ENCODE measurements at places on chromosomes 5 and 9. TPM values are rescaled to one million over a fixed set of nuclear protein-coding genes. Genes with fewer than 3 reads are reported as not detected.

DNA sequence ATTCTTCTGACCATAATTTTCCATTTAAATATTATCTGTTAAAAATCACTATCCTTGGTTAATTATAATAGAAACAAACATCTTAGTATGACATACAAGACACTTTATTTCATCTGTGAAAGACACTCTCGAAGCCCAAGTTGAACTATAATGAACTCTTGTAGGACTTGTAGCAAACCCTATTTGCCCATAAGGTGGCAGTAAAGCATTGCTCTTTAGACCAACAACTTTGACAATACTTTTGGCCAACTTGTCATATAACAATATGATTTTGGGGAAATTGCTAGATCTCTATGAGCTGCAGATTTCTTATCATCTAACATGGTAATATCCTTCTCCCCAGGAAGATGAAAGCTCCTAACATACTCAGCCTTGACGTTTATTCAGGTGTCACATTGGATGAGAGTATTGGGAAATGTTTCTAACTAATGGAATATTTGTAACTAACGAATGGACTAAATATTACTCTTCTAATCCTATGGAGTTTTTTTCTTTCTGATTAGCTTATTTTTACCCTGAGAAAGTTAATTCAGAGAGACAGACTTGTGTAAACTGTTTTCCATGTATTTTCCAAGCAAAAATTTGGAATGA is 11.0 kb downstream of the SPINK14 start:
- DNase-seq = no peak
- no peaks in the 10 kb centered on the region for H3K4me1 ChIP-seq
- H3K36me3 ChIP-seq = no peaks in the 10 kb centered on the region
- no peak overlapping the region for H3K4me3 ChIP-seq
- no peaks in the 10 kb centered on the region for H3K27me3 ChIP-seq

GRCh38 chr5:7364226-7364875 is 31.6 kb upstream of the ADCY2 start:
- H3K27ac ChIP-seq = no peak overlapping the region
- no peak overlapping the region for H3K4me3 ChIP-seq
- no peaks in the 10 kb centered on the region for H3K36me3 ChIP-seq
- H3K4me1 ChIP-seq = no peaks in the 10 kb centered on the region
- DNase-seq = no peak
- no peaks in the 10 kb centered on the region for H3K27me3 ChIP-seq

GRCh38 chr5:36492984-36493654 is 113.3 kb upstream of the SLC1A3 start:
- DNase-seq = no peak
- H3K27ac ChIP-seq = no peak overlapping the region
- H3K4me3 ChIP-seq = no peak overlapping the region
- no peaks in the 10 kb centered on the region for H3K36me3 ChIP-seq

- DNase-seq = no peak
- no peaks in the 10 kb centered on the region for H3K36me3 ChIP-seq
- H3K4me1 ChIP-seq = no peaks in the 10 kb centered on the region
- H3K27ac ChIP-seq = no peak overlapping the region
- H3K4me3 ChIP-seq = no peak overlapping the region
- no peaks in the 10 kb centered on the region for H3K27me3 ChIP-seq
Measured at GRCh38 chr5:114789773-114790402, 379.8 kb downstream of the TRIM36 start.

DNA sequence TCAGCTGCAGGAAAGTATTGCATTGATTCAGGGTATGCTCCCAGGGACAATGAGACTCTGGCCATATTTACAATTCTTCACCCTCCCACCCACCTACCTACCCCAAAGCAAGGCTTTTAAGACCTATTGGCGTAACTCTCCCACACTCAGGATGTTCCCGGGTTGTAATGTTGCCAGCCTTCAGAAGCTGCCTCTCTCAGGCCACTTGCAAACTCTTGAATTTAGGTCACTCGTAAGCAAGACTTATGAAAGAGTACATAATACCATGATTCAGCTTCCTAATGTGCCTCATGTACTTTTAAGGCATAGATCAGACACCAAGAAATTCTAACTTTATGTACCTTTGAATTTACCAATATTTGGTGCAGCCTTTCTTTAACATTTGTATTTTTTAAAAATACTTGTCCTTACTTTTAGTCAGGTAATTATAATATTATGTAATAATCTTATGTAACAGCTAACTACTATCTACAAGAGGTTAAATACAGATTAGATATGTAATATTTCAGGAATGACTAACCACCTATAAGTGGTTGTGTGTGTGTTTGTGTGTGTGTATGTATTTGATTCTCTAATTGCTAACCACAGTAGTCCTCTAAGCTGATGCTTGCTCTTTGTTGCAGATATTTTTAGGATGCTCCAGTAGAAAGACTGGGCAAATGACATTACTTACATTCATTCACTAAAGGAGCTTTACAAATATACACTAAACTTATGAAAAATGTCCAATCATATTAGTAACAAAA is 630.5 kb upstream of the MEF2C start:
- H3K36me3 ChIP-seq = no peaks in the 10 kb centered on the region
- H3K27ac ChIP-seq = no peak overlapping the region
- no peak overlapping the region for H3K4me3 ChIP-seq
- H3K27me3 ChIP-seq = no peaks in the 10 kb centered on the region

DNA sequence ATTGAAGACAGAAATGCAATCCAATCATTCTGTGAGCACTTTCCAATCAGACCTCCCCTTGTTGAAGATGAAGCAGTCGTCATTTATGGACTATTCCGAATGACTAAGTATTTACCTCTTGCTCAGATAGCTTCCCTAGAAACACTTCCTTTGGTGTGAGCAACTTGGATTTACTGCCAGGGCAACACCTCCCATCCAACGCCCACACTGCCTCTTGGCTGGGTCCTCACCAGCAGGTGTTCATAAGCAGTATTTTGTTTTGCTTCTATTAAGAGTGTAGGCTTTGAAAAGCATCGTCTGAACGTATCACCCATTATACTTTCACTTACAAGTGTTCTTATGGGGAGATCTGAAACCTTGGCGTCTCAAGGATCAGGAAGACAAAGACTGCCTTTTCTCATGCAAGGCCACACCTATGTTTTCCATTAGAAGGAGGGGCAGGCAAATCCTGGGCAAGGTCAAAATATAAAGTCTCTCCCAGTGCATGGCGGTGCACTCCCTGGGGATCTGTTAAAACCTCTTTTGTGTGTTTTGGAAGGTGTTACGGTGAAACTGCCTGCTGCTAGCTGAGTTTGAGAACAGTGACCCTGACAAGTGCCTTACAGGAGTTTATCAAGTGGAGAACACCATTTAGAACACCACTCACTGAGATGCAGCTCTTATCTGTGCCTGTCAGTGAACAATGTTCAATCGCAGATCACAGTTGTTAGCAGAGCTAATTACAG is 10.6 kb upstream of the MARCHF3 start:
- no peak for DNase-seq
- no peaks in the 10 kb centered on the region for H3K4me1 ChIP-seq
- H3K36me3 ChIP-seq = no peaks in the 10 kb centered on the region
- no peak overlapping the region for H3K4me3 ChIP-seq

DNA sequence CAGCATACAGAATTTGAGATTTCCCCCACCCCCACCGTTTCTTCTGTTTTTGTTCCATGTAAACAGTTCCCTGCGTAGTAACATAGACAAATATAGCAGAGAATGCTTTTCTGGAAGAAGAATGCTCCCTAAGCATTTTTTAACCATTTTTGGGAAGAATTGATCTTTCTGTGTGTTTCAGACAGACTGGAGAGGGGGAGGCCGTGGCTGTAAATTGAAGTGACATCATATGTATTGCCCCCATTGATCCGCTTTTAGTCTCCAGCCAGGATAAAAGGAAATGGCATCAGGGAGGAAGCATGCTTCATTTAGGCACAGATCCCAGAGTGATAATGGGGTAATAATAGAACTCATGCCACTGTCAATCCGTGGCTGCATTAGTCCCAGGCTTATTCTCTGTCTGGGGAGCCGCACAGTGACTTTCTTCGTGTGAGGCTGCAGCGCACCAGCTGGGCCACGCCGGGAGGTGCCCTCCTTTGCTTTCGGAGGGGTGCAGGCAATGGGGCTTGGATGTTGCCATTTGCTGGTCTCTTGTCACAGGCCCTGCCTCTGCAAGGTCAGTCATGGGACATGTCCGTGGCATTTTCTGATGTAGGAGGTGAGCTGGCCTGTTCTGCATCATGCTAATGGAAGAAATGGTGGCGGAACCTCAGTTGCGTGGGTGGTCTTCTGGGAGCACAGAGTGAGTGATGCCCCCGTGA is 261.5 kb downstream of the FANCC start:
- peaks cover 37% of the 10 kb centered on the region for H3K4me1 ChIP-seq
- peaks cover 2% of the 10 kb centered on the region for H3K36me3 ChIP-seq
- peak overlapping the region; percentile 82 for H3K27ac ChIP-seq

- H3K4me1 ChIP-seq = no peaks in the 10 kb centered on the region
- no peaks in the 10 kb centered on the region for H3K27me3 ChIP-seq
- no peak overlapping the region for H3K4me3 ChIP-seq
- no peak overlapping the region for H3K27ac ChIP-seq
- H3K36me3 ChIP-seq = no peaks in the 10 kb centered on the region
Measured at GRCh38 chr9:101706261-101706798, 32.1 kb downstream of the GRIN3A start.

GRCh38 chr5:131252824-131253171 is 11.1 kb upstream of the CDC42SE2 start:
- no peaks in the 10 kb centered on the region for H3K27me3 ChIP-seq
- H3K4me1 ChIP-seq = no peaks in the 10 kb centered on the region
- no peaks in the 10 kb centered on the region for H3K36me3 ChIP-seq

DNA sequence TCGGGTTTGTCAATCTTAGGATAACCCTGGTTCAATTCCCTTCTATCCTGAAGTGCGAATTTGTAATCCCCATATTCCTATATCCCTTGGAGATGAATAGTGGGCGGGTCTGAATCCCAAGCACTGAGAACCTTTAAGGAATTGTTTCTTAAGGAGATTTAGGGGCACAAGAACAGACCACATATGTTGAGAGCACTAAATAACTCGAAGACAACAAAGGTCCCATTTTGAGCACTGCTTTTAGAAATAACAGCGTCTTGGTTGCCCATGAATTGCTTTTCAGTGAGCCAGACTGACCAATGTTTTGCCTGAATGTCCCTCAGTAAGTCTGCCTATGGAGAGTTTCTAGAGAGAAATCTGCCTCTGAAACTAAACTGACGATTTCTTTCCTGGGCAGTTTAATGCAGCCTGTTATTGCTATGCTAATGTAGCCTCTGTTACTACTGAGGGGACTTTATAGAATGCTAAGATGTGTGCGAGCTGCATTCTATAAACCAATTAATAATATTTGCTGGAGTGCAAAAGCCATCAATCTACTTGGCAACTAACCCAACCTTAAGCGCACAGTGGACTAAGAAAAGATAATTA is 445.0 kb upstream of the DMAC1 start:
- H3K4me3 ChIP-seq = no peak overlapping the region
- no peaks in the 10 kb centered on the region for H3K27me3 ChIP-seq
- no peaks in the 10 kb centered on the region for H3K4me1 ChIP-seq

- H3K4me1 ChIP-seq = no peaks in the 10 kb centered on the region
- no peak overlapping the region for H3K27ac ChIP-seq
- DNase-seq = no peak
- H3K36me3 ChIP-seq = no peaks in the 10 kb centered on the region
- no peak overlapping the region for H3K4me3 ChIP-seq
Measured at GRCh38 chr9:124102363-124102762, 90.8 kb downstream of the LHX2 start.

DNA sequence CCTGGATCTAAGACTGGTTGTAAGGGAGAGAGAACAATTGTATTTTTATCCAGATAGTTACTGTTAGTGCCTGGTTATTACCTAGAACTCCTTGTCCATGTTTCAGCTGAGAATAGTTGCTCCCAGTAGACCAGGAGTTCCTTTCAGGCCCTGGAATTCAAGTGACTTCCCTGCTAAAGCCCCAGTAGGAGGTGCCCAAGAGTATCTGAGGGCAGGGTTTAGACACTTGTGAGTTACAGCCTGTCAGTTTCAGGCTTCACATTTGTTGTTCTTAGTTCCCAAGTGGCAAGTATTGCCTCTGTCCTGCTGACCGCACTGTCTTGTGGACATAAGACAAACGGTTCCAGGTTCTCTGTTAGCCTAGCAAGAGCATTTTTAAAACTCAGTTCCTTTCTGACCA is 743.9 kb upstream of the SEMA6A start:
- H3K27me3 ChIP-seq = no peaks in the 10 kb centered on the region
- no peak overlapping the region for H3K27ac ChIP-seq
- H3K36me3 ChIP-seq = no peaks in the 10 kb centered on the region
- no peak overlapping the region for H3K4me3 ChIP-seq
- H3K4me1 ChIP-seq = no peaks in the 10 kb centered on the region

DNA sequence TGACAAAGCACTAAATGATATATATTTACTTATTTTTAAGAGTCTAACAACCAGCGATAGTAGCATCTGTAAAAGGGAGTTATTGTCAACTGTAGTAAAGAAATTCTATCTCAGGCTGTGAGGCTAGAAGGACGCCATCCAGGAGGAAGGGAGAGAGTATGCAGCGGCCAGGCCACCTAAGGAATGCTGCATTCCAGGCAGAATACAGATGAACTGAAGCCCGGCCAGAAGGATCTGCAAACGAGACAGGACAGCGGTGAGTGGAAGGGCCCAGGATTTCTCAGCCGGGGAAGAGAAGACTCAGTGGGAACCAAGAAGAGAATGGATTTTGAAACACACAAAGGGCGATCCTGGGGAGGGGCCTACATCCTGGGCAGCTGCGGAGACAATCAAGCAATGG is 7.4 kb downstream of the RETREG1 start:
- H3K27ac ChIP-seq = no peak overlapping the region
- H3K4me3 ChIP-seq = no peak overlapping the region
- no peaks in the 10 kb centered on the region for H3K36me3 ChIP-seq
- no peak for DNase-seq
- no peaks in the 10 kb centered on the region for H3K27me3 ChIP-seq
- no peaks in the 10 kb centered on the region for H3K4me1 ChIP-seq

DNA sequence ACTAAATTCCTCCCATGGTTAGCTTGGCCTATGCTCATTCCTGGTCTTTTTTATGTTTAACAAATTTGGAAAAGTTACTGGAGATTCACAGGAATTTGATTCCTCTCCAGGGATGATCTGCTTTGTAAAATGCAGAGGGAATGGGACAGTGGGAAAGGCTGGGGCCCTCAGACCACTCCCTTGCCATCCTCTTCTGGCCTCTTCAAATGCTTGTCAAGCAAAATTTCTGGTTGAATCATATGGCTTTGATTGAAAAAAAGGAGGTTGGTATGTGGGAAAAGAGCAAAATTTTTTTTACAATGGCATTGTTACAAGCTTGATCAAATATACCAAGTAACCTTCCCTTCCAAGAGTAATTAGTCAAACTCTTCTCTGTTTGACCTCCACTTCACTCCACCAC is 225.1 kb downstream of the PIK3R1 start:
- H3K36me3 ChIP-seq = no peaks in the 10 kb centered on the region
- H3K27ac ChIP-seq = no peak overlapping the region
- H3K27me3 ChIP-seq = no peaks in the 10 kb centered on the region
- no peak for DNase-seq
- no peak overlapping the region for H3K4me3 ChIP-seq

GRCh38 chr5:146369691-146370090 is 31.1 kb downstream of the POU4F3 start:
- H3K4me3 ChIP-seq = no peak overlapping the region
- H3K36me3 ChIP-seq = no peaks in the 10 kb centered on the region
- H3K27me3 ChIP-seq = no peaks in the 10 kb centered on the region

GRCh38 chr5:34706084-34706483 is 50.0 kb downstream of the RAI14 start:
- no peaks in the 10 kb centered on the region for H3K27me3 ChIP-seq
- peaks cover 5% of the 10 kb centered on the region for H3K4me1 ChIP-seq
- DNase-seq = no peak
- no peaks in the 10 kb centered on the region for H3K36me3 ChIP-seq

The RNF183 gene
- polyA plus RNA-seq = 8.1 TPM

The ENTR1 gene
- polyA plus RNA-seq = 25.9 TPM

The STK32A gene
- 7.8 TPM for polyA plus RNA-seq

The TSC1 gene
- 13.1 TPM for polyA plus RNA-seq

The MAP1B gene
- polyA plus RNA-seq = 3.6 TPM

The LTC4S gene
- 20.1 TPM for polyA plus RNA-seq

The DND1 gene
- polyA plus RNA-seq = 0.41 TPM

The RNF180 gene
- polyA plus RNA-seq = 3.8 TPM

All from kidney (tissue), 22 donors.